ENCODE measurements at places on chromosomes 6 and 20. TPM values are rescaled to one million over a fixed set of nuclear protein-coding genes. Genes with fewer than 3 reads are reported as not detected.

CLDN20 gene
- not detected for total RNA-seq

HEY2 gene
- total RNA-seq: 2.3 TPM

BTN1A1 gene
- not detected for total RNA-seq

CTCFL gene
- total RNA-seq: not detected

LIN28B gene
- total RNA-seq: not detected

ARMC12 gene
- total RNA-seq: 0.16 TPM

TAAR6 gene
- not detected for total RNA-seq

Measured in hair follicle dermal papilla cell (primary cell).